Activated CD4-positive, alpha-beta T cell treated with anti-CD3 and anti-CD28 coated beads, Interleukin-2, amount 50 U/mL, for 16 hours (primary cell): ENCODE measurements at places on chromosomes 12 and 14.

GRCh38 chr14:73188501-73188911 is 48.8 kb upstream of the PAPLN start:
- DNase-seq: no peak

GRCh38 chr12:80456513-80456912 is 12.5 kb downstream of the PTPRQ start:
- no peak for DNase-seq

DNA sequence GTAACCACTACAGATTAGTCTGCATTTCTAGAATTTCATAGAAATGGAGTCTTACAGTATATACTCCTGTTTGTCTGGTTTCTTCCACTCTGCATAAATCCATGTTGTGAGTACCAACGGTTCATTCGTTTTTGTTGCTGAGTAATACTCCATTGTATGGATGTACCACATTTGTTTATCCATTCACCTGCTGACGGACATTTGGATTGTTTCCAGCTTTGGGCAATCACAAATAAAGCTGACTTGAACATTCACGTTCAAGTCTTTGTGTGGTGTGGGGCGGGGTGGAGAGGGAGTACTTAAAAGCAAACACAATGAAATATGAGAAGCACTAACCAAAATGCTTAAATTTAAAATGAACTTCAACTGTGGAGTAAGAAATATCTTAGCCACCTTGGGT is 7.1 kb downstream of the HECTD4 start:
- DNase-seq: no peak

DNA sequence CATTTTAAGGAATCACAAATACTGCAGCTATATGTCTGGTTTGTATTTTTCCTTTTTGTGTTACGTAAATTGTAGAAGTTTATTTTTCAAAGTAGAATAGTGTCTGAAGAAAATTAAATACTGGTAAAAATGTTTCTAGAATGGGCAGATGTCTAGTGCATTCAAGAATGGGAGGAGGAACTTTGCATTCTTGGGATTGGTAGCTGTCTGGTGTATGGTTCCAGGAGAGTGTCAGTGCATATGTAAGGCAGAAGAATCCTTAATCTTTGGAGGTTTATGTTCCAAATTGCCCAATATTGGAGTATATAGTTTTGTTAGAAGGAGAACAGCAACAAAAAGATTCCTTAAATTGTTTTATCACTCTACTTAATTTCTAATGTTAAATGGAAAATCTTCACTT is 13.5 kb downstream of the PAPOLA start:
- DNase-seq: no peak

DNA sequence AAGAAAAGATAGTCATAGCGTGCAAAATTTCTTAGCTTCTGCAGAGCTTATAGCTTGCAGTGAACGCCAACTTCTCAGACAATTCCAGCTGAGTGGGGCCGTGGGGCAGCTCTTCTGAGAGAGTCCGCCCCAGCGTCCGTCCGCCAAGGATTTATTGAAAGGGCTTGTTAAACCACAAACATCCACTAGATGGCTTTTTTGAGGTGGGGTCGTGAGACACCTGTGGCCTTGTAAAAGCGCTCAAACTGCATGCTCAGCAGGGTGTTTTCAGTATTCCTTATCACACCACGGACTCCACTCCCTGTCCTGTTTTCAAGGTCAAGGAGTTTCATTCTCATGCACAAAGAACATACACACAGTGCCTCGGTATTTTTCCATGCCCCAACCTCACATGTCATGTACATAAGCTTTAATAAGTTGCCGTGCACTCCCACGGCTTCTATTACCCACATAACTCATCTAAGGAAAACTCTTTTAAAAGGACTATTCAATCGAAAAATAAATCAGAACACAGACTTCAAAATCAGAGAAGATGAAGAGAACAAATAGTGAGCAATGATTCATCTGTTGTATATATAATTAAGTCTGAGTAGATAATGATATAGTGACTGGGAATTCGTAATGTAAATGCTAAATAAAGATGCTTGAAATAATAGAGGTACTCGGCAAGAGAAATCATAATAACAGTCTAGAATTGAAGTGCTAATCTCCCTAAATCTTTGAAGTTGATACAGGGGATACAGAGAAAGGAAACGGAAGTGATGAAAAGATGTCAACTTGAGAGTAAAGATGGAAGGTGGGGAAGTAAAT is 46.7 kb downstream of the WBP11 start:
- DNase-seq: no peak

DNA sequence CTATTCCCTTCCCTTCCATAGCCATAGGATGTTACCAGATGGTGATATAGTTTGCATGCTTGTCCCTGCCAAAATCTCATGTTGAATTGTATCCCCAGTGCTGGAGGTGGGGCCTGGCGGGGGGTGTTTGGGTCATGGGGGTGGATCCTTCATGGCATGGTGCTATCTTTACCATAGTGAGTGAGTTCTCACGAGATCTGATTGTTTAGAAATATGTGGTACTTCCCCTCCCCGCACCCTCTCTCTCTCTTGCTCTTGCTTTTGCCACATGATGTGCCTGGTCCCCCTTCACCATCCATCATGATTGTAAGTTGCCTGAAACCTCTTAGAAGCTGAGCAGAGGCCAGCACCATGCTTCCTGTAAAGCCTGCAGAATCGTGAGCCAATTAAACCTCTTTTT is 181.3 kb downstream of the CAND1 start:
- DNase-seq: no peak

DNA sequence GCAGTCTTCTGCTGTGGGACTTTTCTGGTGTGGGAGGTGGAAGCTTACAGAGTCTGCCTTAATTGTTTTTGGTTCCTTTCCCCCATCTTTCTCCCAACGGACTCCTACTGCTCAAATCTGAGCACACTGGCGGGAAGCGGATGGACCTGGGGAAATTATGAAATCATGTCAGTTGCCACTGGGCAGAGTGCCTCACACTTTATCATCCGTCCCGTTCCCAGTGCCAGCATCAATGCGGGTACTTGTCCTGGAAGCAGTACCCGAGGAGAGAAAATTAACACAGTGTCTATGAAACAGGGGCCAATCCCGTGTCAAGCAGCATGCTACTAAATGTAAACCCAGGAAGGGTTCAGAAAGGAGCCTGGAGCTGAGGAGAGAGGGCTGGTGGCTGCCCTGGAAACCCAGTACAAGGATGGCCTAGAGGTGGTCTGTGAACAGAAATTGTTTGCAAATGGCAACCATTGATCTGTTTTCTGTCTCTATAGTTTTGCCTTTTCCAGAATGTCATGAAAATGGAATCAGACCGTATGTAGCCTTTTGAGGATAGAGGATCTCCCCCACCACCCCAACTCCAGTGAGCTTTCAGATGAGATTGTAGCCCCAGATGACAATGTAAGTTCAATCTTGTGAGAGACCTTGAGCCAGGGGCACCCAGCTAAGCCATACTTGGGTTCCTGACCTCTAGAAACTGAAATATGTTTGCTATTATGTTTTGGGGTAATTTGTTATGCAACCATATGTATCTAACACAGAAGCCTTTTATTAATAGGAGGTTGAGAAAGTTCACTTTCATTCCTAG is 908 bp upstream of the CDKL1 start:
- no peak for DNase-seq

- DNase-seq: no peak
Observed at GRCh38 chr12:68939505-68939904, 6.5 kb upstream of the CPM start.

GRCh38 chr12:106073179-106073578 is 65.6 kb downstream of the NUAK1 start:
- DNase-seq: peak; percentile 50

DNA sequence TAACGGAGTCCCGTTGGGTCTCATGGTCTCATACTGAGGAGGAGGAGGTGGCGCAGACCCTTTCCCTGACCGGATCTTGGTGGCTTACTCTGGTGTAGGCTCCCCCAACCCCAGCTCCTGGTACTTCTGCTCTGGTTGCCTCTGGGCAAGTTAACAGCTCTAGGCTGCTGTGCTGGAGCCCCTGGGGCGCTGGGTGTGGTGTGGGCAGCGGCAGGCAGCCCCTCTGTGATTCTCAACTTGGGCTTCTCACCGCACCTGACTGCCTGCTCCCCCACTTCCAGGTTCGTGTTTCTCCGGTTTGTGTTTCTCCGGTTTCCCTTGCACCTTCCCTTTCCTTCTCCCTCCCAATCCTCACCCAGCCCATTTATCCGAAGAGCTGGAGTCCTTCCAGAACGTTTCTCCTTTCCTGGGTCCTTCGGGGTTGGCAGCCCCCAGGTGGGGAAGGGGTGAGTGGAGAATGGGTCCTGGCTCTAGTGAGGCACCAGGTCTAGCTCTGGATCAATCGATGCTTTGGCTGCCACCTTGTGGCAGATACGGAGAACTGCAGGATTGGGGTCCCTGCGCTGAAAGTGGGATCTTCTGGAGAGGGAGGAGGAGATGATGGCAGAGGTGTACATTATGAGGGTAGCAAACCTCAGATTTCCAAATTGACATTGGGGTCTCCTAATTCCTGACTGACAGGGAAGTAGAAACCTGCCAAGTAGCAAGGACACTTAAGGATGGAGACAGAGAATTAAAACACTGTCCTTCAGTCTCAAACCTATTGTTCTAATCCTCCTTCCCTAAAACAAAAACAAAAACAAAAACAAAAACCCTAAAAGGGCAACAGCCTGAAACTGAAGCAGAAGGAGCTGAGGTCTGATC is 8.3 kb downstream of the CISTR start:
- peak; percentile 67 for DNase-seq

DNA sequence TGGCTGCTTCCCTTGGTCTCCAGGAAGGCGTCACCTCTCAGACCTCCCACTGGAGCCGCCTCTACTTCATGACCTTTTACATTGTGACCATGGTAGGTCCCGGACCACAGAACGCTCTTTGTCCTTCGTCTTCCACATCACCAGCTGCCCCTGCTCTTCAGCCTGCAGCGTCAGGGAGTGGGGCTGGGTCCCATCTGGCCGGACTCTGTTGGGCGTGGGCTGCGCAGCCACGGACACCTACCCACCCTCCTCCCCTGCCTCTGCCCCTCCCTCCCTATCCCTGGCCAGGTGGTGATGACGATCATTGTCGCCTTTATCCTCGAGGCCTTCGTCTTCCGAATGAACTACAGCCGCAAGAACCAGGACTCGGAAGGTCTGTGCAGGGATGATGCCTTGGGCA is 43.3 kb downstream of the SLC8B1 start:
- no peak for DNase-seq

DNA sequence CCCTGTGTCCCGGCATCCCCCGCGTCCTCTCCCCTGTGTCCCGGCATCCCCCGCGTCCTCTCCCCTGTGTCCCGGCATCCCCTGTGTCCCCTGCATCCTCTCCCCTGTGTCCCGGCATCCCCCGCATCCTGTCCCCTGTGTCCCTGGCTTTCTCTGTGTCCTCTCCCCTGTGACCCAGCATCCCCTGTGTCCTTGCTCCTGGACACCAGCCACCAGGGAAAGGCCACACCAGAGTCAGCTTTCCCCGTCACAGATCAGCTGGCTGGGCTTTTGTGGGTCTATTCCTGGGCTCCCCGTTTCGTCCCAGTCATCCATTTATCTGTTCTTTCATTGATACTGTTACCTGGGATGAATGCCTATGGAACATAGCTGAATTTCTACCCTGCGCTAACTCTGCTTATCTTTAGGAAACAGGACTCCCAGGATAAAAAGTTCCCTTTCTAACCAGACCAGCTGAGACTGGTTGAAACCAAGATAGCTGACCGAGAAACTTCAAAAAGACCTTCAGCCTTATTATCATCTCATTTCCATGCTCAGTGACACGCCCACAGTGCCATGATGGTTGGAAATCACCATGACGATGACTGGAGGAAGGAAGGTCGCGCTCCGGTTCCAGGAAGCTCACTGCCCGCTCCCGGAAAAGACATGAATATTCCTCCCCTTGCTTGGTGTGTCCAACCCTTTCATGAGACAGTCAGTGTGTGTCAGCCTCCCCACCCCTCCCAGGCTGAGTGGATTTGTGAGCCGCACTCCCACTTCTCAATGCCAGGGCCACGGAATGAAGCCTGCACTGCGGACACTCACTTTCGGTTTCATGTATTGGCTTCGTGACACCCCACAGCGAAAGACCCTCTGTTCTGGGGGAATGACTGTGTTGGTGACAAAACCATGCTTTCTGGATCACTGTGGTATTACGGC is 276.4 kb upstream of the SFSWAP start:
- no peak for DNase-seq

GRCh38 chr14:26744903-26745302 is 147.1 kb upstream of the NOVA1 start:
- DNase-seq: no peak

GRCh38 chr12:115132145-115132544 is 448.2 kb upstream of the TBX3 start:
- no peak for DNase-seq

GRCh38 chr14:43308421-43309110 is 1198.5 kb downstream of the FSCB start:
- no peak for DNase-seq

DNA sequence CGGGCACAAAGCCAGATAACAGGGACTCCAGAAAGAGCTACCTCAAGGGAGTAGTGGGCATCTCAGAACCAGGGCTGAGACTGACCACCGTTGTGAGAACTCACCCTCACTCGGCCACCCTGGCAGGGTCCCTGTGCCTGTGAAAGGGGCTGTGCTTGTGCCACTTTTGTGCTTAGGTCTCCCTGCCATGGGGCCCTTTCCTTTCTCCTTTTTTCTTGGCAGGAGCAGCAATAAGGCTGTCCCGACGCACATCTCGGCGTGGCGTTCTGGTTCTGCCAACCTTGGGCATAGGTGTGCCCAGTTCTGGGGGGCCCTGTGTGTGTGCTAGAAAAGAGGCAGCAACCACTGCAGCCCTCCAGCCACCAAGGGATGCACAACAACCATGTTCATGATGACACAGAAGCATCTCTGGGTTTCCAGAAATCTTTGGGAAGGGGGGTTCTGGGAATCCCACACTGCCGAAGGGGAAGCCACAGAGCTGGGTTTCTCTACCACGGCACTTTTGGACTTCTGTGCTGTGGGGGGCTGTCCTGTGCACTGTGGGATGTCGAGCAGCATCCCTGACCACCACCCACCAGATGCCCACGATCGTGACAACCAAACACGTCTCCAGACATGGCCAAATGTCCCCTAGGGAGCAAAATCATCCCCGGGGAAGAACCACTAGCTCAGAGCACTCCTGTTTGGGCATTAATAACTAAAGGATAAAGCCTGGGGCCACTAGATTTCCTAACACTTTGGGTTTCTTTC is 13.1 kb upstream of the TMEM119 start:
- no peak for DNase-seq

- DNase-seq: no peak
Observed at GRCh38 chr14:43877351-43877960, 629.6 kb downstream of the FSCB start.

- no peak for DNase-seq
Observed at GRCh38 chr12:124386059-124386458, 91.2 kb downstream of the RFLNA start.

DNA sequence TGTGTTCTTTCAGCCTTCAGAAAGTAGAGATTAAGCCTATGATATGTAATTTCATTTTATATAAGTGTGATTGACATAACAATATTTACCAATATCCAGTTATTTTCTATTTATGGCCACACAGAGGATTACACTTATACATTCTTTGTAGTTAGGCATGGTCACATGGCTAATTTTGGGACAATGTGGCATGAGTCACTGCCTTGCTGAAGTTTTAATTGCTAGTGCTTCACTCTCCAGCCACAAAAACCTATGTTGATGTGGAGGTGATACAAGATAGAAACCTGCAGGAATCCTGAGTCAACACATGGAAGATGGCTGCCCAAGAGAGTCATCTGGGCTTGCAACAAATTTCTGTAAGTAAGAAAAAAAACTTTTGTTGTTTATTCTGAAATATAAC is 17.0 kb downstream of the CLEC14A start:
- no peak for DNase-seq

- peak; percentile 14 for DNase-seq
Observed at GRCh38 chr12:130838284-130838950, 633 bp downstream of the STX2 start.
